ENCODE measurements at places on chromosomes 2 and 18.

DNA sequence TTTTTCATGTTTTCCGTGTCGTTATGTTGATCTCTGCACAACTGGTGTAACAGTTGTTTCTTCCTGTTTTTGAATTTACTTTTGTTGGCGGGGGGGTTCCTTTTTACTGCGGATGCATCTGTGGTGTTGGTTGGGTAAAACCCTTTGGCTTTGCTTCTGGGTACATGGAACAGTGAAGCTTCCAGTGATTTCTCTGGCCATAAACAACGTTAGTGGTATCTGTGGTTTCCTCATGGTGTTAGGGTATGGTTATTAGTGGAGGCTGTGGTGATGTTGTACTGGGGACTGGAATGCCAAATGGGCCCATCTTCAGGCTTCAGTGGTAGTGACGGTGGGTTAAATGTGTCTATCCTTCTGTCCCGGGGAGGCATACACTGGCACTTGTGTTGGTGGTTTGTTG, 285.4 kb upstream of the ZNF804A start:
- DNase-seq = no peak

DNA sequence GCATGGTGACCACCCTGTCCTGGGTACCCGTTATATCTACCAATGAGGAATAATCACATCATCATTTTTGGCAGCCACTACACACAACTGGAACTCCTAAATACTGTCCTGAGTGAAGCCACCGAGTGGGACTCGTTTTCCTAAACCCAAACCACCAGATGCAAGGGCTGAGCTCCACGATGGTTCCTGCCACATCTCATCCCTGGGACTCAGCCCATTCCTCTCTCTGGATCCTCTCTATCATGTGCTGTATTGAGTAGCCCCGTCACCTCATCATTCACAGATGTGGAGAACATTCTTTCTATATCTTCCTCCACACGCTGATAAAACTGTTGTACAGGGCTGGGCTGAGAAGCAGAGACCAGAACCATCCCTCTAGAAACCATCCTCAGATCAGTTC, 79.4 kb upstream of the SMAD7 start:
- no peak for DNase-seq

GRCh38 chr2:94994914-94995552, 30.5 kb upstream of the MAL start:
- DNase-seq = no peak

- DNase-seq = no peak
Measured at GRCh38 chr18:31952223-31952622, 9.3 kb upstream of the TRAPPC8 start.

DNA sequence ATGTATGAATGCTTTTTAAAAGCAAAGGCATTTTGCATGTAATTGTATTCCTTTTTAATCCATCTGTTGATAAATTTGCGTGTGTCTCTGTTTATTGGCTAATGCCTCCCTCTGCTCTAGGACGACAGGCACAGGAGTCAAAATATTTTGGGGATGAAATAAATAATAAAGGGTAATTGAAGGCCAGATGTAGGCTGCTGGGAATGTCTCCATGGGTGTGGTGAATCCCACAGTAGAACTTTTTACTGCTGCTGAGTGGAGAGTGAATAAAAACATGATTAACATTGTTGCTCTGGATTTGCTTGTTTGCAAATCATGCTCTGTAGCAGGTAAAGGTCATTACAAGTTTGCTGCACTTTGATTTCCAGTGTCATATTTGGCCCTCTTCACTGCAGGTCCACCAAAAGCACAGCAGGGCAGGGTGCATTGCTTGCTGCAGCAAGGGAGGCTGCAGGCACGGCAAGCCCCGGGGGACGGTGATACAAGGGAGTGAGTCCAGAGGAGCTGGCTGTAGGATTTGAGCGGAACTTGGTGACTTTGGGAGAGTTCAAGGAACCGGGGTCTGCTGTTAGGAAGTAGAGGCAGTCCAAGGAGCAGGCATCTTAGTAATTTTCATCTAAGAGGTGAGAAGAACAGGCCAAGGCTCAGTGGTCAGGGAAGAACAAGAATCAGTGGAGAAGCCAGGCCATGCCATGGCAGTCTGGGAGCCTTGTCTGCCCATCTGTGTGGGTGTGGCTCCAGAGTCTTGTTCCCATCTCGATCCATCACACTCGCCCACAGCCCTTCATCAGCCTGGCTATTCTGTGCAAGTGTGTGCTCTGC, 201.5 kb upstream of the RAB6C start:
- no peak for DNase-seq

GRCh38 chr2:170586571-170587095, 128.5 kb upstream of the SP5 start:
- DNase-seq = no peak

- no peak for DNase-seq
Measured at GRCh38 chr18:63314062-63314790, 5.3 kb downstream of the BCL2 start.

GRCh38 chr2:26477126-26477910, 606 bp downstream of the OTOF start:
- DNase-seq = no peak

- DNase-seq = no peak
Measured at GRCh38 chr18:23826850-23827620, 137.8 kb downstream of the LAMA3 start.

GRCh38 chr18:59554796-59555335, 142.4 kb downstream of the CCBE1 start:
- no peak for DNase-seq

DNA sequence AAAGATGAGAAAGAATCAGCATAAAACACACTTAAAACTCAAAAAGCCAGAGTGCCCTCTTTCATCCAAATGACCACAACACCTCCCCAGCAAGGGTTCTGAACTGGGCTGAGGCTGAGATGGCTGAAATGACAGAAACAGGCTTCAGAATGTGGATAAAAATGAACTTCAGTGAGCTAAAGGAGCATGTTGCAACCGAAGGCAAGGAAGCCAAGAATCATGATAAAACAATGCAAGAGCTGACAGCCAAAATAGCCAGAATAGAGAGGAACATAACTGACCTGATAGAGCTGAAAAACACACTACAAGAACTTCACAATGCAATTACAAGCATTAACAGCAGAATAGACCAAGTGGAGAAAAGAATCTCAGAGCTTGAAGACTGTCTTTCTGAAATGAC, 12.2 kb upstream of the PSMA8 start:
- DNase-seq = no peak

- no peak for DNase-seq
Measured at GRCh38 chr2:146003337-146003736, 1483.4 kb upstream of the ZEB2 start.

DNA sequence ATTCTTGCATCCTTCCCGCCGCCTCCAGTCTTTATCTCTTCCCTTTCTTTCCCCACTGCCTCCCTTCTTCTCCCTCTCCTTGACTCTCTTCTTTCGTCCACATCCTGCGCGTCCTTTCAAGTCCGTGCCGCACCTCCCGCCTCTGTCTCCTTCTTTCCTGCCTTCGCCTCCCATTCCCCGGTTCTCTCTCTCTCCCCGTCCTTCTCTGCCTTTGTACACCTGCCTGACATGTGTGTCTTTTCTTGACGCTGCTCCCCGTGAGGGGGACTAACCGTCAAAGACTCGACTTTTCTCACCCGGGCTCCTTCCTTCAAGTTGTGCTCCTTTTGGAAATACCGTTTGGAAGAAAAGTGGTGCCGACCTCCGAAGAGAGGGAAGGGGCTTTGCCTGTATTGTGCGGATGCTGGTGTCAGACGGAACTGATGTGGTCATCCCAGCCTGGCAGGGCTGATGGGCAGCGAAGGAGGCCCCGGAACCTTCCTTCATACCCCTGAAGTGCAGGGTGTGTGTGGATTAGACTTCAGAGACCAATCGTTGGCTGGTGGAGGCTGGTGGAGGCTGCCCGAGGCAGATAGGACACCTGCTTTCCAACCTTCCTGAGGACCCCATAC, 879 bp downstream of the TMEM178A start:
- no peak for DNase-seq

GRCh38 chr2:226934546-226935201, 98.8 kb downstream of the RHBDD1 start:
- no peak for DNase-seq

GRCh38 chr2:88897715-88898114, 206.2 kb downstream of the RPIA start:
- DNase-seq = no peak

- DNase-seq = no peak
Measured at GRCh38 chr2:74381751-74382150, 1.6 kb upstream of the DCTN1 start.

GRCh38 chr2:209834767-209835166, 63.1 kb downstream of the UNC80 start:
- DNase-seq = no peak

GRCh38 chr2:86232910-86233309, 33.7 kb downstream of the MRPL35 start:
- DNase-seq = no peak

- DNase-seq = no peak
Measured at GRCh38 chr2:53654396-53654795, 113.2 kb upstream of the CHAC2 start.

DNA sequence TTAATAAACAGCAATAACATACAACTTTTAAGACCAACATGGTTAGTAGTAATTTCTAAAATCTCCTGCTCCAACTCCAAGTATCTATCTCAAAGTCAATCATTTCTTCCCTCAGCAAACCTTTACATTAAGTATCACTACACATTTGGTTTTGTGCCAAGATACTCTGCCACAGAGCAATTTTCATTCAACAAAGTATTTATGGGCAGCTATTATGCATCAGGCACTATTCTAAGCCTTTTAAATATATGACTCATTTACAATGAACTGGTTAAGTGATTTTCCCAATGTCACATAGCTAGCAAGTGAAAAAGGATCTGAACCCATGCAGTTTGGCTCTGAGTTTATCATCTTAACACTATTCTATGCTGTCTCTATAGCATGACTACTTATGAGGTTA, 264.3 kb downstream of the NOL4 start:
- no peak for DNase-seq

- DNase-seq = no peak
Measured at GRCh38 chr2:23859983-23860382, 66.9 kb downstream of the ATAD2B start.

- no peak for DNase-seq
Measured at GRCh38 chr2:160366474-160366873, 127.1 kb downstream of the RBMS1 start.

- DNase-seq = no peak
Measured at GRCh38 chr2:40178971-40179370, 272.9 kb downstream of the SLC8A1 start.

DNA sequence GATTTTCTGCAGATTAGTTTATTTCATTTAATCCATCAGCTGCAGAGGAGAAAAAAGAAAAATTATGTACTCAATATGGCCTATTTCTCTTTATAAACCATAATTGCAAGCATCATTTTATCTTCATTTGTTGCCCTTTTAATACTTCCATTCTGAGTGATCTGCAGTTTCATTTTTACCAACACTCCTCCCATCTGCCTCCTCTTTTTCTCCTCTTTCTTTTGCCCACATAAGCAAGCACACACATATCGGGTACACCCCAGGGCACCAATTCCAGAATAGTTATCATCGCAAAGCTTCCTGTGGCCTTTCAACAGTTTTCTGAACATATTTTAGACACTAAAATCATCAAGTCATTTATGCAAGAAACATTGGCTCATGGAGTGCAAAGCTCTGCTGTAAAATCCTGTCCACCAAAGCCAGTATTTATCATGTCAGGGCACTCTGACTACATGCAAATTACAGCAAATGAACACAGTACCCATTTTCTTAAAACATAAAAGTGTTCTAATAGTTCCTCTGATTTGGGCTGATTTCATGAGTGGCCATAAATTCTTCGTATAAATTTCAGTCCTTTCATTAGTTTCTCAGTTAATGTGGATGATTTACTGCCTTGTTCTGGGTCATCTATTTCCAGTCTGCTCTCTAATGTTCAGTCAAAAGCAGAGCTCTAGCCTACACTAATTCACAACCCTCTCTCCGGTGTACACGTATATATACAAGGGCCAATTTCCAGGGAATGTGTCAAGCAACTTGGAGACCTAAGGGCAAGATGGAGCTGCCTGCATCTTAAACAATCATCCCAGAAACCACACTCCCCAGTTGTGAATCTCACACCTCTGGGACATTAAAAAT, 281.3 kb downstream of the STK39 start:
- DNase-seq = no peak

DNA sequence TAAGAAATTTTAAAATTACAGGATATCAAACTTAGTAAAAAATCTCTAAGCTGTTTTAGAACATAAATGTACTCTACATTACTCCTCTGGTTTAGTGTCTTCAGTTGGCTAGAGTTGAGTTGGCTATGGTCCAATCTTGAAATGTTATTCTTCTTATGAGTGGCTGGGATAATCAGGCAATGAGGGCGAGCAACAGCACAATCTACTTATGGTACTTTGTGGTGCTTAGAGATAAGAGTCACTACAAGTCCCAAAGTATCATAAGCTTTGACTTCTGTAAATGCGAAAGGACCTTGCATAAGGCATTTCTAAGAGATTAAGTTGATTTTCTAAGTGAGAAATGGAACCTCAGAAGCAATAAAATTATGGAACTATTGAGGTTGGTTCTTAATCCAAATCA, 361.7 kb downstream of the GPD2 start:
- no peak for DNase-seq

DNA sequence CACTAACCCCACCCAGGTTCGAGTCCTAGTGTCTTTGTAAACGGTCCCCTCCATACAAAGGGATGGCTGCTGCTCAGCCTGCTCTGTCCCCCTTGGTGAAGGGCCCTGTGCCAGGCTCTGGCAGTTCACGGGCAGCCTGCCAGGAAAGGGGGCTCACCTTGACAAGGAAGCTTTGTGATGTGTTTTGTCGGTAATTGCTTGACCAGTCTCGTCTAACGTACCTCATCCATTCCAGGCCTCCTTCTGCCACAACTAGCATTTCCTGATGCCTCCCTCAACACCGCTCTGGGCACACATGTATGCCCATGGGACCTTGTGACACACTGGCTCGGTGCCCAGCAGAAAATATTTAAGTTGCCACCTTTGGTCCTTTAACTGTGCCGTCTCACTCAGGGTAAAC, 171.9 kb downstream of the KLHL29 start:
- DNase-seq = no peak

DNA sequence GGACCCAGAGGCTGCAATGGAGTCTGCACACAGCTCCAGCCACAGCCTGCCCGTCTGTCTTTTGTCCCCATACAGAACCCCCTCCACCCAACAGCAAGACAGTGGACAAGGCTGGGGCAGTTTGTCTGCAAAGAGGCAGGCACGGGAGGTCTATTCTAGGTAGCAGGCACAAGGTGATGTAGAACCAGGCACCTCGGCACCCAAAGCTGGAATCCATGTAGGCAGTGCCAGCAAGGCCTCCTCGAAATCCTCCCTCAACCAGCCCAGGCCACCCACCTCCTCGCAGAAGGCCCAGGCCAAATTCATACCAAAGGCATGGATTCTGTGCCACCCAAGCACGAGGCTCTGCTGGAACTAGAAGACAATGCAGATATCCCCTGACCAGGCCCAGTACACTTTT, 179.2 kb downstream of the TNS1 start:
- DNase-seq = no peak

- no peak for DNase-seq
Measured at GRCh38 chr2:187459256-187459655, 11.2 kb upstream of the CALCRL start.

DNA sequence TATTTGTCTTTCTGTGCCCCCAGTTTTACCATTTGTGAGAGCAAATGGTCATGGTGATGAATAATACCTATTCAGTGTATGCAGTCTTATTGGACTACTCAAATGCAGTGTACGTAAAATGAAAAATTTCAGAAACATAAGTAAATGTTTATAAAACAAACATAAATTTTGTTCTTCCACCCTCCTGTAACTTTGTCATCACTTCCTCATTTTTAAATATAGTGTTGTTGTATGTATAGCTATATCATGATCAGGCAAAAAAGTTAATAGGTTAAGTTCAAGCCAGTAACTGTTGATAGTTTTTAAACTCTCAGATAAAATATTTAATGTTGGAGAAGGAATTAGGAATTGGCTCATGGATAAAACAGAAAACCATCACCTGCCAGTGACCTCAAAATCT, 93.2 kb downstream of the KLF7 start:
- DNase-seq = no peak

Measured in activated CD4-positive, alpha-beta T cell treated with anti-CD3 and anti-CD28 coated beads, Interleukin-2, amount 50 U/mL, for 1 hour (primary cell).